ENCODE measurements at places on chromosomes 6 and 20.

GRCh38 chr20:325889-326644 lies 715 bp downstream of the SOX12 start:
- DNase-seq: peak; percentile 72

GRCh38 chr6:42653851-42654250 lies 68.5 kb downstream of the PRPH2 start:
- DNase-seq: no peak

GRCh38 chr6:149711711-149712110 lies 6.2 kb downstream of the LATS1 start:
- no peak for DNase-seq

- peak; percentile 32 for DNase-seq
These were observed 15.2 kb downstream of the COL19A1 start for GRCh38 chr6:69881322-69882151.

GRCh38 chr6:6942831-6943230 lies 164.9 kb upstream of the RREB1 start:
- DNase-seq: peak; percentile 56

Data from GM13976 (cell line).